GM13977 (cell line): ENCODE measurements at places on chromosomes 2 and 18.

DNA sequence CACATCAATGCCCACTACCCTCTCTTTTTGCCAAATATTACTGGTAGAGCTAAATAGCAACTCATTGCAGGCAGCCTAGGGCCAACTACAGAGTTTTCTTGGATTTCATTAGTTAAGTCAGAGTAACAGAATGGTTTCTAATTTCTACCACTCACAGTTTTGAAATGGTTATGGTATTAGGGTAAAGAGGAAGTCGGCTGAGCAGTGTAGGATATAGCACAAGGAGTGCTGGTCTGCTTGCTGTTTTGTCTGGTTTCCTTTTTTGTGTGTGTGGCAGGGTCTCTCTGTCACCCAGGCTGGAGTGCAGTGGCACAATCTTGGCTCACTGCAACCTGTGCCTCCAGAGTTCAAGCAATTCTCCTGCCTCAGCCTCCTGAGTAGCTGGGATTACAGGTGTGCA lies 289.2 kb upstream of the CCDC68 start:
- DNase-seq: no peak

DNA sequence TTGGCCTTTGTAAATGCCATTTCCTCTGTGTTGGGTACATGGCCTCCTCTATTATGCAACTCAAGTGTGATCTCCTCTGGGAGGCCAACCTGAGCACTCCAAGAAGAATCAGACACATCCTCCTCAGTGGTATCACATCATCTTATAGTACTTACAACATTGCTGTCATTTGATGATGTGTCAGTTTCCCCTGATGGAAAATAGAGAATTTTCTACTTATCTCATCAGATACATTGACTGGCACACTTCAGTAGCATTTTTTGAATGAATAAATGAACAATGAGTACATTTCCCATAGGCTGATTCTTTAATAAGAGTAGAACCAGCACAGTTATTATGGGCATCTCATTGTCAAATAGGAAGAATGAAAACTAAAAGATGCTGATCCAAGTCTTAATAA lies 86.6 kb upstream of the NXPH2 start:
- DNase-seq: no peak

DNA sequence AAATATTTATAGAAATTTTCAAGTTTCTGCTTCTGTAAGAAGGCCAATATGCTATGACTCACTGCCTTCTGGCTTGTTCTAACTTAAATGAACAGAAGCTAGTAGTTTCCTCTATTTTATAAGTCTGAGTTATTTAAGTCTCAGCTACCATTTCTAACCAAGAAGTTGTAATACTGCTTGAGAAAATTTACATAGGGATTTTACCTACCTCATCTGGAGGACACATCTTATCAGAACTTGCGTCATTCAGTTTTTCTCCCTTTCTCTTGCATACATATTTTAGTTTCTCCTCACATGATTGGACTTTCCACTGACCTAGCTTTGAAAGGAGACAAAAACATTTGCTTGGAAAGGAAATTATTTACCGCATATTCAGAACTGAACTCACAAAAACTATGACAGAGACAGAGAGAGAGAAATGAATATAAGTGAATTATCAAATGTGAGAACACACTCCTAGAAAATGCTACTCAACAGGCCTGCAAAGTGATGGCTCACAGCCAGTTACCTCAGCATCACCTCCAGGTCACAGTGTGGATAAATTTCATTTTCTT lies 81.1 kb upstream of the CD302 start:
- DNase-seq: peak; percentile 50

GRCh38 chr2:40483549-40484243 lies 31.8 kb upstream of the SLC8A1 start:
- DNase-seq: no peak

DNA sequence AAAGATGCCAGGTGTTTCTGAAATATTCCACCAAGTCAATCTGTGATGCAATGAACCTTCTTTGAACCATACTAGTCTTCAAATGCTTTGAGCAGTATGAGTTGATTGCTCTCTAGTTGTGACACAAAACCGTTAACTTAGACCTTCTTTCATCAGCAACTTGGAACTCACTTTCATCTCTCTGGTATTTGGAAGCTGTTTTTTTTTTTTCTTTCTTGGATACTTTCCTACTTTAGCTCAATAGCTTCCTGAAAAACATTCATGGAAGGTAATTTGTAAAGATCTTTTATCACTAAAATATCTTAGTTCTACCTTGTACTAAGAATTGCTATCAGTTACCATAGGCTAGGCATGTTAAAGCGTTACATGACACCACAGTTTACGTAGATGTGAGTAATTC lies 1071.9 kb upstream of the CHAC2 start:
- no peak for DNase-seq
